Non-pigmented ciliary epithelial cell (primary cell): ENCODE measurements at places on chromosomes 2 and 18.
A peak's percentile ranks its signal among the peaks of the same experiment; 100 is the strongest.

DNA sequence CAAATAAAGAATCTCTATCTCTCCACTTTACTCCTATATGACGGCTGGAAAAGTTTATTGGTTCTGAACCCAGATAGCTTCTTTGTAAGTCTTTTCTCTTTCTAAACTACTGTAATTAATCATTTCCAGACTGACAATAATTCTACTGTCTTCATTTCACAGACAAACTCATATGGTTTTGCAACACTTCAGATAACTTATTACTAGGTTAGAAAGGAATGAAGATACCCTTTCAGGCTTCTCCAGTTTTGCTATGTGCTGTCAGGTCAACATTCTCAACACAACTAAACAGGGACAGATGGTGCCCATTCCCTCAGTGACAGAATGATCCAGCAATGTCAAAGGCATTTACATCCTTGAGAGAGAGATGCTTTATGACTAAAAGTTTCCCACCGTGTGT lies 198.5 kb upstream of the ITGA4 start:
- DNase-seq = peak; percentile 88

DNA sequence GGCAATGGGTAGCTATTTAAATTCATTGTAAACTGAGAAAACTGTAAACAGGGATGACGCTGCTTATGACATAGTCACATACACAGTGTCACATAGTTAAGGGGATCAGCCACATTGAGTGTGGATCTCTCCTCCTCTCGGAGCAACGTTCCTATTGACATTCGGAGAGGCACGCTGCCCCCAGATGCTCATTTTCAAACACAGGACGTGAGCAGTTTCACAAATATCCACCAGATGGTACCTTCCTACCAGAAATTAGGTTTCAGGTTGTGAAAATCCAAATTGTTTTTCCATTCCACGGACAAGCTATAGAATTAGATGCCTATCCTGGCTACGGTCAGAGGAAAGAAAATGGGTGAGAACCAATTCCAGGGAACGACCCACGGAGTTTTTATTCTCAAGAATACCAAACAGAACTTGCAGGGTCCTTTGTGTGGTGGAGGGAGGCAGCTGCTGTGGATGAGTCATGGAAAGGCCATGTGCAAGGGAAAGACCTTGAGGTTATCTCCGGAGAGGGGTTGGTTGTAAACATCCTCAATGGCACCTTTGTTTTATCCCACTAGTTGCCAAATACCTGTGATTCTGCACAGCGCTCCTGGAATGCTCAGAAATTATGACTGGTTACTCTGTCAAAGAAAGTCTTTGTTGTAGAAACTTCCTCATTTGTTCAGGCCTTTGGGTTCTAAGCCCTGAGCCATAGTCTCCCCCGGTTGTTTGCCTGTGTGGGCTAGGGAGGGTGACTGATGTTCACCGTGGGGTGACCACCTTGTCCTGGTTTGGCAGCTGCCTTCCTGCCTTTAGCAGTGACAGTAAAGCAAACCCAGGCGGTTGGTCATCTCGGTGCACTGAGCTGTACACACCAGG lies 88.0 kb downstream of the ACTR3 start:
- DNase-seq = no peak

GRCh38 chr2:214050731-214051130 lies 360.1 kb upstream of the VWC2L start:
- no peak for DNase-seq

DNA sequence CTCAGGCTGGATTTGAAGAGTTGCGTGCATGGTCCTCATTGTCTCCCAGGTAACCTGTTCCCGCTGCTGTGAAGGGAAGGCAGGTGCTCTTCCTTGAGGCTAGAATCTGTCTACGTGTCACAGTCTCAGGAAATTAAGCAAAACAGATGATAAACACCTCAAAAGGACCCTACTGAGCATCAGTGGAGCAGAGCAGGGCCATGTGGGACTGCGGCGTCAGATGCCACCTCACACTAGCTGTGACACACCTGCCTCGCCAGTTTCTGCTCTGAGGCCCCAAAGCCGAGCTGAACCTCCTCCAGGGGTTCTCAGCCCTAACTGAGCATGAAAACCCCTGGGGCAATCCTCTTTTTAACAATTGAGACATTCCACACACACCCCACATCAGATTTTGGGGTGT lies 2.0 kb downstream of the C2orf92 start:
- DNase-seq = no peak

DNA sequence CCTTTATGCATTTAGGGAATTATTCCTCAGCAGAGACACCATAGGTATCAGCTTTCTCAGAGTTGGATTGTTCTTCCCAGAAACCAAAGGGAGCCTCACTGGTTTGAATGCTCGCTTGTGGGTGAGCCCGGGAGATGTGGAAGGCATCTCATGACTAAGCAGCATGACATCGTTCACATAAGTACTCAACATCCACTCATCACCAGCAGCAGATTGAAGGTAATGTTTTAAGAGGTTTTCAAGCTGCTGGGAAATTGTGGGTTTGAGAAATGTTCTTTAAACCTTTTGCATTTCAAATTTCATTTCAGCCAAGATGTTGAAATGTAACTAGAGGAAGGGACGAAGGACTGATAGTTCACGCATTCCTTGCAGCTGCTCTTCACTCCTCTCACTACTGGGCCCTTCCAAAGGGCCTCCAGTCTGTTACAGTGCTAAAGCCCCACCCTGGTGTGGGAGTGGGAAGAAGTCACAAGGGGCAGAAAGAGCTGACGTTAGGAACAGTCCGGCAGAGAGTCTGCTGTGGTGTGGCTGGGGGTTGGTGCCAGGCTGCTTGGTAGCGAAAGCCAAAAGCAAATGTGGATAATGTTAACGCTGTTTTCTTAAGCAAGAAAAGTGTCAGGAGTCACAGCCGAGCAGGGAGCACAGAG lies 324.5 kb upstream of the EPHA4 start:
- DNase-seq = peak; percentile 3
